Chondrocyte (in vitro differentiated cells): ENCODE measurements at places on chromosomes 4 and X. TPM values are rescaled to one million over a fixed set of nuclear protein-coding genes. Genes with fewer than 3 reads are reported as not detected.

DNA sequence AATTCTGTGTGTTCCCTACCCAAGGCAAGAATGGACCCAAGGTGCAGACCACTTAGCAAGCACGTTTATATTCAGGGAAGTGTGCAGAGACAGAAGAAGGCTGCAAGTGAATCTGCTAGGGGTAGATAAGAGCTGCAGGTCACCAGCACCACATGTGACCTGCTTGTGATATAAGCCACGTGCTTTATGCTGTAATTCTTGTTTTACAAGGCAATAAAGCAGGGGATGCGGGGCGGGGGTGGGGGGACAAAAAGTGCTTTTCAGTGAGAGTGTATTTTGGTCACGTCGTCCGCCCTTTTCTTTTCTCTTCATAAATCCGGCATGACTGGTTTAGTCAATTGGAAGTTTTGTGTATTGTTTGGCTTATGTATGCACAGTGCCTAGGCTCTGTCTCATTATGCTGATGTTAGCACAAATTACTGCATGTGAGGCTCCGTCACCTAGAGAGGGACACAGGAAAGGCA, 192.7 kb downstream of the RBMX2 start:
- H3K27ac ChIP-seq, result no peak overlapping the region
- no peak overlapping the region for H3K4me3 ChIP-seq
- H3K36me3 ChIP-seq, result no peaks in the 10 kb centered on the region

GRCh38 chr4:93646233-93646930, 182.2 kb upstream of the ATOH1 start:
- DNase-seq, result no peak
- H3K4me3 ChIP-seq, result no peak overlapping the region
- H3K4me1 ChIP-seq, result no peaks in the 10 kb centered on the region
- peaks cover 7% of the 10 kb centered on the region for H3K27me3 ChIP-seq

- H3K4me3 ChIP-seq, result no peak overlapping the region
- peaks cover 2% of the 10 kb centered on the region for H3K36me3 ChIP-seq
- no peak overlapping the region for H3K27ac ChIP-seq
- no peak for DNase-seq
Observed at GRCh38 chrX:97995834-97996233, 1112.1 kb downstream of the RPA4 start.

DNA sequence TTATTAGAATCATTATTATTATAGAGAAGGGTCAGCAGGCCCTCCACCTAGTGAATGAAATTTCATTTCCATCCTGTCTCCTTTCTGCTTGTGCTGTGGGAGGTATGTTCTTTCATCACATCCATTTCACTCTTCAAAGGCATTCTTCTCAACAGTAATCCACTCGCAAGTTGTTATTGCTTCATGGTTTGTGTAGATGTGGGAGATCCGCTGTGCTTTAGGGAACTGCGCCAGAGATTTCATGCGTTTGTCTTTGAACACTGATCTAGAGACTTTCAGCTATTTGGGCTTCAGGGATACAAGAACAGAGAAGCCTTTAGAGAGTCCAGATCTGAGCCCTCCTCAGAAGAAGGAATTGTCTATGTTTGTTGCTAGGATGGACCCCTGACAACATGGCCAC, 53.5 kb upstream of the PUDP start:
- no peaks in the 10 kb centered on the region for H3K4me1 ChIP-seq
- H3K27ac ChIP-seq, result no peak overlapping the region
- no peak for DNase-seq
- H3K36me3 ChIP-seq, result no peaks in the 10 kb centered on the region

- H3K4me3 ChIP-seq, result no peak overlapping the region
- peaks cover 6% of the 10 kb centered on the region for H3K36me3 ChIP-seq
- no peaks in the 10 kb centered on the region for H3K27me3 ChIP-seq
Observed at GRCh38 chrX:48523682-48524081, 2.1 kb downstream of the EBP start.

DNA sequence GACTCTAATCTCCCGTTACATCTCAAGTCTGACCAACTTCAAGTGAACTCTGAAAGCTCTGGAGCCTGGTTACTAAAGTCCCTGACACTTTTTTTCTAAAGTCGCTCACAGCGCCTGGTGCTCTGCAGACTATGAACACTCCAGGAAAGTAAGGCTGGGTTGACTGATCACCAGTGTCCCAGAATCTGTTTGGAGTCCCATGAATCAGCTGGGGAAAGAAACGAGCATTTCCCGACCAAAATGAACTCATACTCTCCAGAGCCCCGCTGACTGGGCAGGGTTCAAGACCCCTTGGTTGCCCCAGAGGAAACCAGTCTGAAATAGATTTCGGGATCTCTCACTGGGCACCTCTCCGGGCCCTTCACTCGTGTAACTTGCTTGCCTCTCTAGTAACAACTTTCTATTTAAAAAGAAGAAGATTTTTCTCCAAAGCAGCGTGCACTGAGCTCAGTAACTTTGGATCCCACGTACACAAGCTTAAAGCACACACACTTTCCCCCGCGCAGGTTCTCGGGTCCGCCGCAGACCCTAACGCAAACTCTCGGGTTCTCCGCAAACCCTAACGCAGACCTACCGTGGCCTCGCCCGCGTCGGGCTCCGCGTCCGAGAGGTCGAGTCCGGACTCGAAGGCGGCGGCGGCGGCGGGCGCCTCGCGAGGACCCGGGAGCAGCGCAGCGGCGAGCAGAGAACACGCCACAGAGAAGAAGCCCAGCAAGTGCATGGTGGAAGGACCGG, 964 bp downstream of the VEGFC start:
- peak overlapping the region; percentile 85 for H3K4me3 ChIP-seq
- DNase-seq, result no peak
- peaks cover 42% of the 10 kb centered on the region for H3K4me1 ChIP-seq
- no peaks in the 10 kb centered on the region for H3K27me3 ChIP-seq
- peak overlapping the region; percentile 75 for H3K27ac ChIP-seq
- no peaks in the 10 kb centered on the region for H3K36me3 ChIP-seq

- no peaks in the 10 kb centered on the region for H3K4me1 ChIP-seq
- H3K27me3 ChIP-seq, result peaks cover 2% of the 10 kb centered on the region
- DNase-seq, result no peak
- H3K4me3 ChIP-seq, result no peak overlapping the region
- no peak overlapping the region for H3K27ac ChIP-seq
Observed at GRCh38 chr4:131584587-131584986, 1564.5 kb upstream of the PCDH10 start.

- no peak for DNase-seq
- H3K4me1 ChIP-seq, result peaks cover 22% of the 10 kb centered on the region
- H3K4me3 ChIP-seq, result no peak overlapping the region
- H3K27ac ChIP-seq, result no peak overlapping the region
Observed at GRCh38 chr4:152100379-152101201, 339.8 kb upstream of the GATB start.

GRCh38 chr4:188780686-188781085, 641.4 kb downstream of the TRIML1 start:
- H3K36me3 ChIP-seq, result no peaks in the 10 kb centered on the region
- no peaks in the 10 kb centered on the region for H3K27me3 ChIP-seq
- H3K27ac ChIP-seq, result no peak overlapping the region
- no peak overlapping the region for H3K4me3 ChIP-seq
- no peak for DNase-seq

GRCh38 chrX:110394651-110395050, 36.0 kb downstream of the RTL9 start:
- no peak overlapping the region for H3K27ac ChIP-seq
- H3K27me3 ChIP-seq, result no peaks in the 10 kb centered on the region
- no peaks in the 10 kb centered on the region for H3K36me3 ChIP-seq
- peaks cover 22% of the 10 kb centered on the region for H3K4me1 ChIP-seq
- no peak for DNase-seq

DNA sequence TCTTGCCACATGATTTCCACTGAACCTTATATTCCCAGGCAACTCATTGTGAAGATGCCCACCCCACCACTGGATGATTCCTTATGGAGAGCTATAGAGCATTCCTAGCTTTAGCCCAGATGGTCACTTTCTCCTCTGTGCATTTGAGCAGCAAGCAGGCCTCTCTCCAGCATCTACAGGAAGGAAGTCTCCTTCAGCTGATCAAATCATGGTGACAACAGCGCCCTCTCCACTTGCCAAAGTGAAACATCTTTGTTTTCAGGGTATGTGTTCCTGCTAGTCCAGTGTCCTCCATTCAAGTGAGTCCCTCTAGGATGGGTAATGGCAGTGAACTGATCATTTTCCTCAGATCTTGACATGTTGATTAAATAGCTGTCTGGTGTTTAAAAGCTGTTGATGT, 10.9 kb upstream of the SYTL5 start:
- H3K4me1 ChIP-seq, result peaks cover 5% of the 10 kb centered on the region
- no peaks in the 10 kb centered on the region for H3K27me3 ChIP-seq
- DNase-seq, result no peak
- H3K27ac ChIP-seq, result no peak overlapping the region
- H3K36me3 ChIP-seq, result no peaks in the 10 kb centered on the region
- no peak overlapping the region for H3K4me3 ChIP-seq

GRCh38 chrX:97987979-97988378, 1104.3 kb downstream of the RPA4 start:
- H3K27me3 ChIP-seq, result no peaks in the 10 kb centered on the region
- H3K36me3 ChIP-seq, result peaks cover 2% of the 10 kb centered on the region
- H3K4me3 ChIP-seq, result no peak overlapping the region
- no peak overlapping the region for H3K27ac ChIP-seq
- H3K4me1 ChIP-seq, result peaks cover 3% of the 10 kb centered on the region

DNA sequence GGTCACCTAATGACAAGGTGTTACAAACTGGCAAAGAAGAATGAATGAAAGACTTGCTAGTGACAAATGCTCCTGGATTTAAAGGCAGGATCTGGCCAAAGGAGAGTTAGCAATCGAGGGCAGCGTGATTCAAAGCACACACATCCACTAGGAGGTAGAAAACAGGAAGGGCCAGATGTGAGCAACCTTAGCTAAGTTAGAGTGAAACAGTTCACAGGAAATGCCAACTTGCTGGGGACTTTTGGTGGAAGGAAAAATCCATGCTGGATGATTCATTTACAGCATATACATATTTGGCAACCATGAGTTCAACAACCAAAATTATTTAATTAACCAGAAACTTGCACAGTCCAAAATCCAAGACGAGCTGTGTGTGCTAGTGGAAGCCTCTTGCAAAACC, 276.9 kb downstream of the PTTG2 start:
- no peak overlapping the region for H3K27ac ChIP-seq
- no peaks in the 10 kb centered on the region for H3K27me3 ChIP-seq
- DNase-seq, result no peak

DNA sequence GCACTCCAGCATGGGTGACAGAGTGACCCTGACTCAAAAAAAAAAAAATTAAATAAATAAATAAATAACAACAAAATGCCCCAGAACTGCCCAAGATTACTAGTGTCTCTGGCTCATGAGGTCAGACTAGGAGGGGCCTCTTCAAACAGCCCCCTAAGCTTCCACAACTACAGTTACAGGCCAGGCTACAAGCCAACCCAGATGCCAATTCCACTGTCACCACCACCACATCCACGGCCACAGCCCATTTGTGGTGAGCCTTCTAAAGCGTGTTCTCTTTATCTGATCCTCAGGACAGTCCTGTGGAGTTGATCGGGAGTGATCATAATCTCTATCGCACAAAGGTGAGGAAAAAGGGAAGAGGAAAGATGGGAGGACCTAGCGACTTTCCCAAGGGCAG, 36.6 kb downstream of the IGFBP7 start:
- H3K27ac ChIP-seq, result peak overlapping the region; percentile 94
- no peak overlapping the region for H3K4me3 ChIP-seq
- peaks cover 96% of the 10 kb centered on the region for H3K4me1 ChIP-seq
- H3K36me3 ChIP-seq, result peaks cover 56% of the 10 kb centered on the region

DNA sequence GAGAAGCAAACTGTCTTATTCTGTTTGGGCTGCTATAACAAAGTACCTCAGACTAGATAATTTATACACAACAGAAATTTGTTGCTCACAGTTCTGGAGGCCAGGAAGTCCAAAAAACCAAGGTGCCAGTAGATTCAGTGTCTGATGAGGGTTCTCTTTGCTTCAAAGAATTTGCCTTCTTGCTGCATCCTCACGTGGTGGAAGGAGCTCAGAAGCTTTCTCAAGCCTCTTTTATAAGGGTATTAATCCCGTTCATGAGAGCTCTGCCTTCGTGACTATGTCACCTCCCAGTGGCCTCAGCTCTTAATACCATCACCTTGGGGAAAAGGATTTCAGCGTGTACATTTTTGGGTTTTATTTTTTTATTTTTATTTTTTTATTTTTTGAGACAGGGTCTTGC, 20.1 kb downstream of the CA5B start:
- H3K4me3 ChIP-seq, result no peak overlapping the region
- H3K4me1 ChIP-seq, result no peaks in the 10 kb centered on the region
- H3K27ac ChIP-seq, result no peak overlapping the region
- H3K36me3 ChIP-seq, result no peaks in the 10 kb centered on the region
- H3K27me3 ChIP-seq, result no peaks in the 10 kb centered on the region

GRCh38 chrX:71102292-71102691, 4.2 kb downstream of the CXorf65 start:
- H3K4me3 ChIP-seq, result no peak overlapping the region
- no peak for DNase-seq
- H3K4me1 ChIP-seq, result peaks cover 6% of the 10 kb centered on the region
- no peaks in the 10 kb centered on the region for H3K36me3 ChIP-seq

- DNase-seq, result no peak
- no peaks in the 10 kb centered on the region for H3K36me3 ChIP-seq
- H3K27ac ChIP-seq, result no peak overlapping the region
- H3K4me3 ChIP-seq, result no peak overlapping the region
- H3K27me3 ChIP-seq, result no peaks in the 10 kb centered on the region
- no peaks in the 10 kb centered on the region for H3K4me1 ChIP-seq
Observed at GRCh38 chr4:61630548-61630947, 430.4 kb downstream of the ADGRL3 start.

DNA sequence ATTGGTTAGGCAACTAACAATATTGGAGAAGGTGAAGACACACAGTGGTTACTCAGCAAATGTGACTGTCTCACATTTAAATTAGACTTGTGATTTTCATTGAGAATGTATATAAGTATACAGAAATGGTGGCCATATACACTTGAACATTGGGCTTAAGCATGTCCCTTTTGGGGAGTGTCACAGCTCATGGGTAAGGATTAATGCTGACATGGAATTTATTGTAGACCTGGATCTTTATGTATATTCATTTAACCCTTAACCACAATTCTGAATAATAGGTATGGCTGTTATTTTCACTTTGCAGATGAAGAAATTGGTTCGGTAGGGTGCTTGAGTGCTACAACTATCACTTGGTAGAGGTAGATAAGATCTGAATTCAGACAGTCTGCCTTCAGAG, 95.5 kb upstream of the WDFY3 start:
- no peak overlapping the region for H3K4me3 ChIP-seq
- H3K27me3 ChIP-seq, result peaks cover 35% of the 10 kb centered on the region
- H3K27ac ChIP-seq, result no peak overlapping the region
- no peaks in the 10 kb centered on the region for H3K4me1 ChIP-seq
- no peak for DNase-seq
- H3K36me3 ChIP-seq, result no peaks in the 10 kb centered on the region

DNA sequence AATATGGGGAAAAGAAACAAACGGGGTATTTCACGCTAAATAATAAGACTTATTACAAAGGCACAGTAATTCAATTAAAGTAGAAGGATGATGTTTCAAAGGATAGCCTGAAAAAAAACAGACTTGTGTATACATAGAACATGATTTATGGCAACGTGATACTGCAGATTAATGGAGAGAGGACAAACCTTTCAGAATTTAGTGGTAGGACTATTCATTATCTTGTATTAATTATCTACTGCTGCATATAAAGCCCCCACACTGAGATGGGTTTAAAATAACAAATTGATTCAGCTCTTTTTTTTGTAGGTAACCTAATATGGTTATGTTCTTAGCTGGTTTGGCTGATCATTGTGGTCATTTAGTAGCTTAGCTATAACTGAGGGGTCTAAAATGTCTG, 1269.0 kb downstream of the FSTL5 start:
- peaks cover 6% of the 10 kb centered on the region for H3K27me3 ChIP-seq
- no peak for DNase-seq
- no peak overlapping the region for H3K4me3 ChIP-seq
- no peaks in the 10 kb centered on the region for H3K4me1 ChIP-seq

The DLG3 gene
- total RNA-seq, result 9.9 to 13.1 TPM (median 11.5 TPM) in 3 replicates

The MAGEA8 gene
- total RNA-seq, result not detected in 3 replicates

The GALNT7 gene
- 26.0 to 36.6 TPM (median 26.4 TPM) in 3 replicates for total RNA-seq

The FAM156B gene
- 18.0 to 19.5 TPM (median 18.3 TPM) in 3 replicates for total RNA-seq

The RTL3 gene
- total RNA-seq, result 0.22 to 0.28 TPM (median 0.24 TPM) in 3 replicates

The SOX3 gene
- not detected in 3 replicates for total RNA-seq

The NPY2R gene
- not detected in 3 replicates for total RNA-seq
